ENCODE measurements at places on chromosomes 6 and 20.

GRCh38 chr6:126027601-126028000, 41.3 kb downstream of the TRMT11 start:
- DNase-seq: no peak

GRCh38 chr20:3128275-3128984, 31.2 kb downstream of the FASTKD5 start:
- no peak for DNase-seq

DNA sequence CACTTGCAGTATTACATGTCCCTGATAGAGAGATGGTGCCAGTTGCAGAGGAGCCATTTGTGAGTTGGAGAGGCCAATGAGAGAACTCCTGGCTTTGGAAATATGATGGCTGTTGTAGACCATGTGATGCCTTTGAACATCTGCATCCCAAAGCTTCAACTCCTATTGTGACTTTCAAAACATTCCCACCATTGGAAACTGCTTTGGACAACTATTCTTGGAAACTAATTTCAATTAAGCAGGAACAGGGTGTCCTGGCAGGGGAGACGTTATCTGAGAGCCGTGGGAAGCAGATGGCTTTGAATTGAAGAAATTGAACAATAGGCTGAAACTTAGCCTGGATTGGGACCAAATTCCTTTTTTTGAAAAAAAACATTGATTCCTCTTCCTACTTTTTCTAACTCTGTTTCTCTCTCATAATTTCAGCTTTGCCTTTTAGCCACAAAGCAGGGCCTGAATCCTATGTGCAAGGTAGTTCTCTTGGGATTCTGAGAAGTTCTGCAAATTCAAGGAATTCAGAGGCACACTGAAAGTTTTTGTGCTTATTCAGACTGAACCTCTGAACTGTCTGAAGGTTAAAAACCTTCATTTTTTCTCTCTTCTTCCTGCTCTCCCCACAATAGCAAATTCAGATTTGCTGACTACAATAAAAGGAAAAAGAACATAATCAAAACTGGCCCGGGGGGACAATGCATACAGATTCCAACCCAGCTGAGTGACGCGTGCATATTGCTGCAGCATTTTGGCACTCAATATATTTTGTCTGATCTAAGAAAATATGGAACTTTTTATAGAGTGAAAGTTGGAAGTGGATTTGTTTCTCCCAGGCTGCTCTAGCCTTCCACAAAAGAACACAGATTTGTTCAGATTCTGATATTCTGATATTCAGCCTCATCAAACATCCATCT, 720.4 kb upstream of the CHD6 start:
- DNase-seq: no peak

DNA sequence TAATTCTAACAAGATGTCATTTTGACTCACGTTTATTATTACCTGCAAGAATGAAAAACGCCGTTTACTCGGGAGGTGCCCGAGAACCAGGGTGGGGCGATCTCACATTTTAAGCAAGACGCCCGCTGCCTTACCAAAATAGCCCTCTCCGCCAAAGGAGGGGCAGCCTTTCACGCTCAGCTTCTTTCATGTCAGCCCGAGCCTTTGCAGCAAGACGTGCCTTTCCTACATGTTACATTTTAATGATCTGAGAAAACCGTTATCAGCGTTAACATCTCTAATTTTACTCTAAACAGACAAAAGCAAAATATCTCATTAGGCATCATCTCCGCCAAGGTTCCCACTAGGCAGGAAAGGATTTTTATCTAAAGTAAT, 2.0 kb downstream of the BACH2 start:
- no peak for DNase-seq

DNA sequence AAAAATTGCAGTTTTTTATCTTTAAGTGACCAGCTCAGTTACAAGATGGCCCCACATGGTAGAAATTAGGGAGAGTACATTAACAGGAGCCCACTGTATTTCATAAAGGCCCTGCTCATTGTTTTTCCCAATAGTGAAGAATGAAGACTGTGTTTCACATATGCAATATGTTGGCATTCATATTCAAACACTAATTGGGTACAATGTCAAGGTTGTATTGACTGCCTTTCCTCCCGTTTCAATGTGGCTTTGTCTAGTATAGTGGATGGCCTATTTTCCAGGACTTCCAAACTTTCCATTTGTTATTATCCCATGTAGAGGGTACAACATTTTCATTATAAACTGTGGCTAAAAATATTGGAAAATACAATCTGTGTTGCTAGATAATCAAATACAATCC, 51.3 kb downstream of the HDDC2 start:
- DNase-seq: no peak

- DNase-seq: no peak
Observed at GRCh38 chr20:33475381-33476152, 14.3 kb upstream of the CBFA2T2 start.

GRCh38 chr20:53294804-53295203, 298.8 kb downstream of the ZNF217 start:
- no peak for DNase-seq

GRCh38 chr6:158815907-158816306, 3.3 kb downstream of the EZR start:
- no peak for DNase-seq

DNA sequence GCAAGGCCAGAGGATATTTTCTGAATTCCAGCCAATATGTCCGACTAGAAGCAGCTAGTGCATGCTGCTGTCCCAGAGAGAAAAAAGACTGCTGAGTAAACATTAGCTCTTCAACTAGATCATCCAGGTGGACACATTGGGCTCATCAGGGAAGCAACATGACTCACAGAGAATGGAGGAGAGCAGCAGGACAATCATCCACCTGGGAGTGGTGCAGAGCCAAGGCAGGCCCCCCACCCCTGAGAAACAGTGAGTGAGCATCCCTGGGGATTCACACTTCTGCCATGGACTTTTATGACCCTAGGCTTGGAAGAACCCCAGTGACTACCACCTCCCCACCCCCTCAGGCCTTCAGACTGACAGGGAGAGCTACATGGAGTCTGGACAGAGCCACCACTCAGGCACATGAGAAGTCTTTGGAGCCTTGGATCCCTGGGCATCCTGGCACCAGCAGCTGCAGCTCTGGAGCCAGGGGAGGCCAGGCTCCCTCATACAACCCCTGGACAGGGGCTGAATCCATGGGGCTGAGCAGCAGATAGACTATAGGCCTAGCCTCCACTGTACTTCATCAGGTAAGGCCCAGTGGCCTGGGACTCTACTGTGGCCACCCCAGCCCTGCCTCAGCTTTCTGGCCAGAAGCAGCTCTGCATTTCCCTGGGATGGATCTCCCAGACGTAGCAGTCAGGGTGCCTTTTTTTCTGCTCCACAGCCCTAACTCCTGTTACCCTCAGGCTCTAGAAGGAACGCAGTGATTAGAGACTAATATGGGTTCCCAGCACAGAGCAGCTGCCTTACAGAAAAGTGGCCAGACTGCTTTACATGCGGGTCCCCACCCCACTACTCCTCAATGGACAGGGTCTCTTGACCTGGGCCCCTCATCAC, 82.9 kb upstream of the RNF217 start:
- DNase-seq: no peak

DNA sequence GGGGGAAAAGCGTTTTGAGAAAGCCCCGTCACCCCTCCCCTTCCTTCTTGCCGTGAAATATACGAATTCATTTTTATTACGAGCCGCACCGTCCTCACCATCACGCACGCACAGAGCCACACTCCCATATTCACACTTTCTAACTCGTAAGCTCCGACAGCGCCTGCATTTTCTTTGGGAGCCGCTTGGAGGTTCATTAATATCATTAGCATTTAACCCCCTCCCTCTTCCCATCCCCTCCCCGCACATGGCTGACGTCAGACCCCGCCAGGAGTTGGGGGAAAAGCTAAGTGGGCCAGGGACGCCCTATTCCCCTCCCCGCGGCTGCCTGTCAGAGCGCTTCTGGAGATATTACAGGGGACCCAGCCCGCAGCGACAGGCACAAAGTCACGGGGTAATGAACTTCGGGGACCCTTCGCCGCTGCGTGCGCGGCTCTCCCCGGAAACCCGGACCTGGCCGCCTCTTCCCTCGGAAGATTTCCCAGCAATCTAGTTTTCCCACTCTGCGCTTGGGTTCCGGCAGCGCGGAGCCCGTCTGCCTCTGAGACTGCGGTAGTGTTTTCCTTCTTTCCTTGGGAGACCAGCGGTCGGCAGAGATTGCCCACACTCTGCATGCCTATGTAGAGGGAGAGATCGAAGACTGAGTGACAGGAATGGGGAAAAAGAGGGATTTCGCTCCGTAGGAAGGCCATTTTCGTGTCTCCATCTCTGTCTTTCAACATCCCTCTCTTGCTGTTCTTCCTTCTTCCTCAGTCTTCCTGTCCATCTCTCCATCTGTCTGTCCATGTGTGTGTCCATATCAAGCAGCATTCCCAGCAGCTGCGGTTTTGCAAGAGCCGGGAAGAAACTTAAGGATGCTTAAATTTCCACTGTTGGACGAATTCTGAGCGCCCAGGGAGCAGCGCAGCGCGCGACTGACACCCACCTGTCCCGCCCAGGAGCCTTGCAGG, at the start of gene NR2E1:
Gene NR2E1 (plus strand): TSS at position 309 of the 950 bp plus-strand sequence. CDS start 744 bp downstream, outside the sequence.
- no peak for DNase-seq

- DNase-seq: no peak
Observed at GRCh38 chr20:44897133-44897532, 11.6 kb downstream of the YWHAB start.

DNA sequence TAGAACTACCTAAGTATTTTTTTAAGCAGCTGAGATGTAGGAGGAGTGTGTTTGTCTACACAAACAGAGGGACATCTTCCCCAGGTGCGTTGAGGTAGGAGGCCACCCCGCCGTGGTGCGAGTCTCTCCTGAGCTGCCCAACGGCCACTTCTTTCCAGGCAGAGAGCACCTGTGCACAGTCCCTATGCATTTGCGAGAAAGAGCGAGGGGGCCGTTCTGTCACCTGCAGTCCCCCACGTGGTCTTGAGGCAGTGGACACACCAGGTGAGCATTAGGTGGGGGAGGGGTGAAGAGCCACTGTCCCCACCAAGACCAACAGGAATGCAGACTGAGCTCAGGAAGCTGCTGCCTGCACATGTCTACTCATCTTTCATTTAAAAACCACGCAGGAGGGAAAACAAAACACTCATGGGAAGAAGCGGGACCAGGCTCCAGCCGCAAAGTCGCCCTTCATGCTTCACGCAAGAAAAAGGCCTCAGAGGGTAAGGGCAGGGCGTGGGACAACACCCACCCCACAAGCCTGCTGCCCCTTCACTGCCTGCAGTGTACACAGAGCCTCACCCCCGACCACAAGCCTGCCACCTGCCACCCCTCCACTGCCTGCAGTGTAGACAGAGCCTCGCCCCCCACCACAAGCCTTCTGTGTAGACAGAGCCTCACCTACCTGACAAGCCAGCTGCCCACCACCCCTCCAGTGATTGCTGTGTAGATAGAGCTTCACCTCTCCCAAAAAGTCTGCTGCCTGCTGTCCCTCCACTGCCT, 142.0 kb downstream of the DLL1 start:
- no peak for DNase-seq

GRCh38 chr6:93555292-93555691, 135.9 kb upstream of the EPHA7 start:
- no peak for DNase-seq

GRCh38 chr6:56655996-56656395, 13.3 kb upstream of the DST start:
- DNase-seq: no peak

GRCh38 chr6:131116755-131117360, 18.4 kb upstream of the AKAP7 start:
- DNase-seq: peak; percentile 27

DNA sequence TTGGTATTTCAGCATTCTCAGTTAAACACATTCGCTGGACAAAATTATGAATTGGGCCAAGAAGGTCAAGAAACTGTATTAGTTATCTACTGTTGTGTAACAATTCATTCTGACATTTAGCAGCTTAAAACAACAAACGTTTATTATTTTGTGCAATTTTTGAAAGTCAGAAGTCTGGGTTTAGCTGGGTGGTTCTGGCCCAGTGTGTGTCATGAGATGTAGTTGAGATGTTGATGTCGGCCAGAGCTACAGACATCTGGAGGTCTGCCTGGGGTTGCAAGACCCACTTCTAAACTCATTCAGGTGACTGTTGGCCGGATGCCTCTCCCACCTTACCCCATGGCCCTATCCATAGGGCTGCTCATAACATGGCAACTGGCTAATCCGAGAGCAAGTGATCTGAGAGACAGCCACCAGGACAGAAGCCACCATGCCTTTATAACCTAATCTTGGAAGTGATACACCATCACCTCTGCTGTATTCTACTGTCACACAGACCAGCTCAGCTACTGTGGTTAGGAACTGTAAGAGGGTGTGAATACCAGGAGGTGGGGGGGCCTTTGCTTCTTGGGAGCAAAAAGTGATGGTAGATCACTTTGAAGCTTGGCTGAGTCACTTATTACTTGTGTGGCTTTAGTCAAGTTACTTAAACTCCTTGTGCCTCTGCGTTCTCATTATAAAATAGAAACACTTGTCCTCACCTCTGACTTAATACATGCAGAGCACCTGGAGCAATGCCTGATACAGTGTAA, 217.0 kb upstream of the MYLIP start:
- no peak for DNase-seq

DNA sequence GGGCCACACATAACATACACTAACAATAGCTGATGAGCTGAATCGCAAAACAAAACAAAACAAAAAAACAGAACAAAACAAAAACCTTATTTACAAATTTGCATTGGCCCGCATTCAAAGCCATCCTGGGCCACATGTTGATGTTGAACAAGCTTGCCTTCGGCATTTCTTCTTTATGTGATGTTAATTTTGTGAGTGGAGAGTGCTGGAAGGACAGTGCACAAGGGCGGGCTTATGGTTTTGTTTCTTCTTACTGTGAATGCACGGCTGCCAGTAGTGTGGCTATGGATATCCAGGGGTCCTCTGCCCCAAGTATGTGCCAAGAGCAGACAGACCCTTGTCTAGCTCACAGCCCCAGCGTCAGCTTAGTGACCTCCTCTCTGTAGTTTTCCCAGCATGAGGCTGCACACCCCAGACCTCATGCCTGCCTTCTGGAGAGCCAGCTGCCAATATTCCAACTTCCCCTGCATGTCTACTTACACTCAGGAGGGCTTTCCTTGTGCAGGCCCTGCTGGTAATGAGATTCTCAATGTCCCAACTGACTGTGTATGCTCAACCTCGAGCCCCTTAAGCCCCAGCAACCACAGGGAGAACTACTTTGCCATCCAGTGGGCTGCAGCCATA, 24.9 kb downstream of the ZNF292 start:
- DNase-seq: no peak

DNA sequence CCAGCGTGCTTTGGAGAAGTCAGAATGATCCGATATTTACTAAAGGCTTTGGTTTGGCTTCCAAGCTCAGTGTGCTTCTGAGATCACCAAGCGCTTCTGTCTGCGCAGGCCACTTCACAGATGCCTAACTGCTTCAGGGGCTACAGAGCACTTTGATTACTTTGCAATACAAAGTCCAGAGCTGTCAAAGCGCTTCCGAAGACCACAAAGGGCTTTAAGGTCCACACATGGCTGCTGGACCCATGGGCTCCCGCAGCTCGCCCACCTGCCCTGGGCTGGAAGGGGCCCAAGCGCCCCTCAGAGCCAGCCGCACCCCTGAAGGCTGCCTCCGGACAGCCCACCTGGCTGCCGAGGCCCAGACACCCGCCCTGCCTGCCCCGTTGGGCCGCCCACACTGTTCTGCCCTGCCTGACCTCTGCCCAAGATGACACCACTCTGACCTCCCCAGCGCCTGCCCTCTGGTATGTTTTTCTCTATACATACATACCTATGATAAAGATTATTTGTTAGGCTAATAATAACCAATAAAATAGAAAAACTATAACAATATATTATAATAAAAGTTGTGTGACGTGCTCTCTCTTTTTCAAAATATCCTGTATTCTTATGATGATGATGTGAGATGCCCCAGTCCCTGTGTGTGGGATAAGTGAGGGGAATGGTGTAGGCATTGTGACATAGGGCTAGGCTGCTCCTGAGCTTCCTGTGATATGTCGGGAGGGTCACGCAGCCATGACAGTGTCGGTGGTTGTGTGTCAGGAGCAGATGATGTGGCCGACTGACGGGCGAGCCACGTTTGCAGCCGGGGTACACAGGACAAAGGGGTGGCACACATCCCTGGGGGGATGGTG, 22.6 kb downstream of the DYNLT1 start:
- no peak for DNase-seq
